ENCODE measurements at places on chromosomes 1 and 21.

DNA sequence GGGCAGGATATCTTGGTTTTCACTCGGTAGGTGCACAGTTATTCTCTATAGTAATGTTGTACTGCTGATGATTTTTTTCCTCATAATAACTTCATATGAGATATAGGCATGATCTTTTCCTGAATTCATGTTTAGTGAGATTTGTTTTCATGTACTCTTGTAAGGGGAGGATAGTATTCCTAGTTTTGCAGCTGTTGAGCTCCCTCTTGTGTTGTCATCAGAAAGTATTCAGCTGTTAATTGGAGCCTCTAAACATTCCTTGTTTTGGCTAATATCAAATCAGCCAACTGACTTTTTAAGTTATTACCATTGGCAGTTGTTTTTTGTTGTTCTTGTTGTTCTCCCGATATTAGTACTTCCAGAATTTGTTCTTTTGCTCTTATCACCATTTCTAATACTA lies 24.4 kb downstream of the OR10R2 start:
- no peak for DNase-seq

- no peak for DNase-seq
Observed at GRCh38 chr1:36365381-36365780, 20.3 kb downstream of the STK40 start.

DNA sequence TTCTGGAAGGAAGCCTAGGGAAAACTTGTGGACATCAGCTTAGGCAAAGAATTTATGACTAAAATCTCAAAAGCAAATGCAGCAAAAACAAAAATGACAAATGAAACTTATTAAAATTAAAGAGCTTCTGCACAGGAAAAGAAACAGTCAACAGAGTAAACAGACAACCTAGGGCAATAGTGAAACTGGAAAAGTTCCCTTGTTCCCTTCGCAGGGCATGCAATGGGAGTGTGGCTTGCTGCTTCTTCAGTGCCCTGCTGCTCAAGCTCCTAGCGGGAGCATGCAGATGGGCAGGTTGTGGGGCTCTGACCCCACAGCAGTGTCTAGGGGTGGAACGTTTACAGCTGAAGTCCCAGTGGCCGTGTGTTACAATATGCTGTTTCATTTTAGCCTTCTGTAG lies 1797.4 kb downstream of the NCAM2 start:
- no peak for DNase-seq

DNA sequence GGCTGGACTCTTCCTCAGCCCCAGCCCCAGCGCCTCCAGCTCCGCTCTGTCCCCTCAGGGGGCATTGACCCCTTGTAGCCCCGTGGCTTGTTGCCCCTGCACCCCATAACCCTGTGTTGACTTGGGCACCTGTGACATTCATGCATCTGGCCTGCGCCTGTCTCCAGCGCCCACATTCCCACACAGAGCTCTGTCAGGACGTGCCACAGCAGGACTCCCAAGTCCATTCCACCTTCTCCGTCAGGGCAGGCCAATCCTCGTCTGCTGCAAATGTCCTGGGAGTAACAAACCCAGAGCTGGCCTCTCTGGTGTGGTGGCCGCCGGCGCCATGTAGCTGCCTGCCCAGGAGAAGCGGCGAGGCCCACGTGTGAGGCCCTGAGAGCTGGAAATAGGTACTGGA lies 60.6 kb downstream of the AGPAT3 start:
- no peak for DNase-seq

DNA sequence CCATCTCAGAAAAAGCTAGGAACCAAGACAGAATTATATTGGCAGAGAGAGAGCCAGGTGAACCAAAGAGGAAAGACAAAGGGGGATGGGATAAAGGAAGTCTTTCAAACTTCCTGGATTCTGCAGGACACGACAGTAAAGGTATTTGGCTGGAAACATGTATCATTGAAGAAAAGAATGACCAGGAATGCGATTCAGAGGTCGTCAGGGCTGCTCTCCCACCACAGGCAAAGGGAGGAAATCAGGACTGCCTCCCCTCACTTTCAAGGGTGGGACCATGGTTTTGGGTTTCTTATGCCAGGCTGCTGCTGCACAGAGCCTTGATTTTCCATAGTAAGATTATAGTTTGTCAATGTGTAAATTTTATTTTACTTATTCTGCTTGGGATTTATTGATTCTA lies 848.8 kb downstream of the BRINP3 start:
- DNase-seq: no peak

GRCh38 chr1:226041419-226041818 lies 21.1 kb upstream of the H3-3A start:
- DNase-seq: no peak

GRCh38 chr1:197180252-197180878 lies 33.9 kb upstream of the ASPM start:
- no peak for DNase-seq

DNA sequence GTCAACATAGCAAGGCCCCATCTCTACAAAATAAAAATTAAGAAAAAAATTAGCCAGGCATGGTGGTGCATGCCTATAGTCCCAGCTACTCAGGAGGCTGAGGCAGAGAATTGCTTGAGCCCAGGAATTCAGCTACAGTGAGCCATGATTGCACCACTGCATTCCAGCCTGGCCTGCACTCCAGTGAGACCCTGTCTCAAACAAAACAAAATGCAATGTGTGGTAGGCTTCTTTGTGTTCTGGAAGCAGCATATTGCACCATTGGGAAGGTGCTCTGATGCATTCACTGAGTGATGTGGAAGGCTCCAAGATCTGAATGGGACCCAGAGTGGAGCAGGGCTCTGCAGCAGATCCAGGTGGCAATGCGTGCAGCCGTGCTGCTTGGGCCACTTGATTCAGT lies 99.6 kb upstream of the COG2 start:
- DNase-seq: no peak

DNA sequence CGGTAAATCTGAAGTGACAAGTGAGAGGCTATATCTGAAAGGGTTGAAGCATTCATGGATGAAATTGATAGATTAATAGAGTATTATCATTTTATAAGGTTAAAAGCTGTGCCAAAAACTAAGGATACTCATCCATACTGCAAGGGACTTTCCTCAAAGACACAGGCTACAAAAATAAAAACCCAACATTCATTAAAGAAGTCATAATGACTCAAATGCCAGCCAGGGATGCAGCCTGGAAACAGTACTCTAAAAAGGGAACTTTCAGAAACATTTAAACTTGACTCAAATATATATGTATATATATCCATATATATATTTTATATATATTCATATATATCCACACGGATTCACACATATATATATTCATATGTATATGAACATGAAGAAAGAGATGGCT lies 1.1 kb upstream of the TIAM1 start:
- DNase-seq: no peak
